ENCODE measurements at places on chromosomes 6 and 20.

- no peak for DNase-seq
Measured at GRCh38 chr20:36784900-36785299, 11.3 kb upstream of the DSN1 start.

- no peak for DNase-seq
Measured at GRCh38 chr6:157946865-157947532, 34.7 kb upstream of the SYNJ2 start.

DNA sequence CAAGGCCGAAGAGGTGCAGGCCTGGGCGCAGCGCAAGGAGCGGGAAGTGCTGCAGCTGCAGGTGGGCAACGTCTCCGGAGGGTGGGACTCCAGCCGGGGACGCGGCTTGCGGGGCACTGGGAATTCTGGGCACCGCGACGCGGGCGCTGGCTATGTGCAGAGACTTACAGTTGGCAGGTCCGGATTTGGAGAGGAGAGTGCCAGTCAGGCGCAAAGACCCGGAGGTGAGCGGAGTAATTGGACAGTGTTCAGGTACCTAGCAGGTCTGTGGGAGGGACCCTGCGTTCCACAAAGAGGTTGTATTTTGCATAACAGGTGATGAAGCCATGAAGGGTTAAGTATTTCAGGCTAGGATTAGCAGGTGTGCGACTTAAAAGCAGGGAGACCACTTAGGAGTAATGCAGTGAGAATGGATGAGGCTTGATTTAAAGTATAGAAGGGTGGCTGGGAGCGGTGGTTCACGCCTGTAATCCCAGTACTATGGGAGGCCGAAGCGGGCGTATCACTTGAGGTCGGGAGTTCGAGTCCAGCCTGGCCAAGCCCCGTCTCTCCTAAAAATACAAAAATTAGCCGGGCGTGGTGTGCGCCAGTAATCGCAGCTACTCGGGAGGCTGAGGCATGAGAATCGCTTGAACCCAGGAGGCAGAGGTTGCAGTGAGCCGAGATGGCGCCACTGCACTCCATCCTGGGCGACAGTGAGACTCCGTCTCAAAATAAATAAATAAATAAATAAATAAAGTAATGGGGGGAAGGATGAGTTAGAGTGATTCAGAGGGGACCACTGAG, 1.0 kb downstream of the MRPS26 start:
- DNase-seq, result peak; percentile 76

DNA sequence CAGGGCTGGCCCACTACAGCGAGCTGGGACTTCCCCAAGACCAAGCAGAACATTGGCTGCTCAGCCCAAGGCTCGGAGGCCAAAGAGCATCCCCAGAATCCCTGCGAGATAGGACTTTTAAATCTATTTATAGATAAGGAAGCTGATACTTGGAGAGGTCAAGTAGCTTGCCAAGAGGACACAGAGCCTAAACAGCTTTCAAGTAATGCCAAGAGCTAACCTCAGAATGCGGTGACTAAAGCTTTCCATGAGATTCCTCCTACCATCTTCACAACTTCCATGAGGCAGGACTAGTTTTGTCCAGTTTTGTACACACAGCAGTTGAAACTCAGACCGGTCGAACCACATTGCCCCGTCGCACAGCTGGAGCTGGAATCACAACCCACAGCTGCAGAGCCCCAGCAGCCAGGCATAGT, 168.1 kb upstream of the TOP1 start:
- DNase-seq, result no peak

DNA sequence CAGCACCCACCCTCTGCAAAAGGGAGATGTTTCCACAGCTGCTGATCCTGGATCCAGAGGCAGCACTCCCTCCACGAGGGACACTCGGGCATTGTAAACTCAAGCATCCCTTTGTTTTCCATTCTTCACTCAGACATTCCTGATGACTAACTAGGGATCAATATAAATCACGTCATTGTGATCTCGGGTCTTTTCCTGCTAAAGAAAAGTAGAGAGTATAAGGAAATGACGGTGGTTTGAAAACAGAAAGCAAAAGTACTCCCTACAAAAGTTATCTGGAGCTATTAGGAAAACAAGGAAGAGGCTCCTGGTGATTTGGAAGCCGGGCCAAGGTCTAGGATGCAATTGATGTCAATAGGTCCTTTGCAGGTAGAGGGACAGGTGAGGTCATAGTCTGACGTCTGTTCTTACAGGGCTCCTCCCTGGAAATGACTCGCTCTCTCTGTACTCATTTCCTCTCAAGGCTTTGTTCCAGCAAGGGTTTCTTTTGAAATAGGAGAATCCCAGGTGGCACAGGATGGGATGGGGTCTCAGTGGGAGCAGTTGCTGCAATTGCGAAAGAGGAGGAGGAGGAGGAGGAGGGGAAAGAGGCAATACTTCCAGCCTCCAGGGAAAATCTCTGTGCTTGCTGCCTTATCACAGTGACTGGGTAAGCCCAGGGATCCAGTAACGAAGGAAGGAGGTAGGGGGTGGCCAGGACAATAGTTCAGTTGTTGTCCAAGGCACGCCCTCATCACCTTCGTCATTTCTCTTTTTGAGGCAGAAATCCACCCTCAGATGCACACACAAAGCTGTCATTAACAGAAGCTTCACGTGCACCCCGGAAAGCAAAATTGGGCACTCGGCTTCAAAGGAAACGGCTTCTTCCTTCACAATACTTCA, 222.8 kb downstream of the LY86 start:
- DNase-seq, result peak; percentile 76

DNA sequence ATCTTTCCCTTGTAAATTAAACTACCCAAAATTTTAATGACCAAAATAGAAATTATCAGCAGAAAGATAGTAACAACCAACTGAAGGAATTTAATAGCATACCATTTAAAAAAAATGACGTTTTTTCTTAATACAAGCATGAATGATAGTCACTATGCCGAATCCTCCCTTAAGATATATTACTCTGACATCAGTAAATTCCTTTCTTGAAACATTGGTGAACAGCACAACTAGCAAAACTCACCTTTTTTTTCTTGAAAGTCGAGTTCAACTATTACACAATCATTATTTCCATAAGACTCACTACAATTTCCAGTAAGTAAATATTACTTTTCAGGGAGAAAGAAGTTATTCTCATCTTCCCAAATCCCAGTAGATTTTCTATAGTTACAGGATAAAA, 433.2 kb downstream of the GRIK2 start:
- no peak for DNase-seq

- no peak for DNase-seq
Measured at GRCh38 chr6:25297039-25297441, 17.9 kb downstream of the CARMIL1 start.

All from NCI-H1436 (cell line).